ENCODE measurements at places on chromosomes 13 and 19.

DNA sequence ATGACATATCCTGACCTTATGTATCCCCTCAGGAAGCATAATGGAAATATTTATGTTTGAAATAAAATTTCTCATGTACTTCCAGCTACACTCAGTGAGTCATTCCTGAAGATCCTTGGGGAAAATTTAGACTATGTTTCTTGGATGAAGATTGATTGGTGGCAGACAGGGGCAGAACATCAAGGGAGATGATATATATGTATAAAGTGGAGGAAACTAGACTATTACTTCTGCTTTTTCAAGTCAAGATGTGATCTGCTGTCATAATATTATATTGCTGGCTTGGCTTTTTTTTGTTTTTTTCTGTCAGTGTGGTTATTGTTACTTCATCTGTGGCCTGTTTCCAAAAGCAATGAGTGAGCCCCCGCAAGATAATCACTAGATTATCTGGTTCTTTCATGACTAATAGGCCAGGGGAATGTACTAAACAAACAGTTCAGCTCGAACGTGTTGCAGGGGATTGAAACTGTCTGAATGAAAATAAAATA, 87.2 kb upstream of the TNFSF11 start:
- DNase-seq, result no peak

- no peak for DNase-seq
Observed at GRCh38 chr13:112726016-112726767, 36.4 kb downstream of the ATP11A start.

- peak; percentile 81 for DNase-seq
Observed at GRCh38 chr19:14440049-14440448, 6.9 kb downstream of the PKN1 start.

DNA sequence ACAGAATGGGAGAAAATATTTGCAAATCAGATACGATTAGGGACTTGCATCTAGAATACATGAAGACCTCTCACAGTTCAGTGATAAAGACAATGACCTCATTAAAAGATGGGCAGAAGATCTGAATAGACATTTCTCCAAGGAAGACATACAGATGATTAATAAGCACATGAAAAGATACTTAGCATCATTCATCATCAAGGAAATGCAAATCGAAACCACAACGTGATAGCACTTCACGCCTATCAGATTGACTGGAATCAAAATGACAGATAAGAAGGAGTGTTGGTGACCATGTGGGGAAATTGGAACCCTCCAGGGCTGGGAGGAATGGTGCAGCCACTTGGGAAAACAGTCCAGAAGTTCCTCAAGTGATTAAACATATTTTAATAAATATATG, 25.8 kb downstream of the CFAP97D2 start:
- no peak for DNase-seq

DNA sequence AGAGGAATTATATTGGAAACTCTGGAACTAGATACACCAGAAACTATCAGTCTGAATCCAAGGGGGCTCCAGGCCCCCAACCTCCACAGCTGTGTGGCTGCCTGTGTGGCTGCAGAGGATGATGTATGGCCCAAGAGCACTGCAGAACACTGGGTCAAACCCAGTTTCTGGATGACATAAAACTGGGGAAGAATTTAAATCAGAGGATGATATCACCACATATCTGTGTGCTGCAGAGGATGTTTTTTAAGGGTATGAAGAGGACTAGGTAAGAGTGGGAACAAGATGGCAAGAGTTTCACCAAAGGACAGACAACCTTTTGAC, 226.4 kb downstream of the SUCLA2 start:
- no peak for DNase-seq

GRCh38 chr19:44719262-44719701, 20.3 kb downstream of the CEACAM16 start:
- no peak for DNase-seq

- no peak for DNase-seq
Observed at GRCh38 chr13:70788074-70788473, 679.8 kb upstream of the KLHL1 start.

GRCh38 chr13:76799696-76800095, 86.5 kb downstream of the KCTD12 start:
- DNase-seq, result peak; percentile 23

- DNase-seq, result no peak
Observed at GRCh38 chr19:6766357-6767080, 716 bp downstream of the SH2D3A start.

GRCh38 chr13:71659404-71659803, 207.6 kb downstream of the DACH1 start:
- no peak for DNase-seq

GRCh38 chr19:5165697-5166019, 175.0 kb downstream of the PTPRS start:
- DNase-seq, result no peak

- no peak for DNase-seq
Observed at GRCh38 chr13:98678741-98679140, 73.7 kb downstream of the SLC15A1 start.

- DNase-seq, result no peak
Observed at GRCh38 chr13:113592571-113592970, 8.0 kb downstream of the TFDP1 start.

DNA sequence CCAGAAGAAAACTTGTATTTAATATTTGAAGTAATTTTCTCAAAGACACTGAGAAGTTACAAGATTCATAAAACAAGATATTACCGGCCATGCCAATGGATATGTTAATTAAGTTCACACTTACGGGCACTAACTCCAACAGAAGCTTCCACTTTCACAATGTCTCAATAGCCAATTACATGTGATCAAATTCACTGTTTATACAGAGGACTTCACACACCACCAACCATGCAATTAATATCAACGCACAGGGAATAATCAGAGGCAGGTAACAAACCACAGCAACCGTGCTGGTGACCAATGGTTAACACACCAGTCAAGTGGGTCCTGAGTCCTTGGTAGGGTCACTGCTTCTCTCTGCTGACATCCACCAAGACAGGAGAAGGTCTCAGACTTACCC, 5.9 kb upstream of the ACOD1 start:
- no peak for DNase-seq

- no peak for DNase-seq
Observed at GRCh38 chr13:20624213-20624612, 57.3 kb downstream of the IFT88 start.

GRCh38 chr19:38944981-38945506, 14.3 kb downstream of the MRPS12 start:
- no peak for DNase-seq

DNA sequence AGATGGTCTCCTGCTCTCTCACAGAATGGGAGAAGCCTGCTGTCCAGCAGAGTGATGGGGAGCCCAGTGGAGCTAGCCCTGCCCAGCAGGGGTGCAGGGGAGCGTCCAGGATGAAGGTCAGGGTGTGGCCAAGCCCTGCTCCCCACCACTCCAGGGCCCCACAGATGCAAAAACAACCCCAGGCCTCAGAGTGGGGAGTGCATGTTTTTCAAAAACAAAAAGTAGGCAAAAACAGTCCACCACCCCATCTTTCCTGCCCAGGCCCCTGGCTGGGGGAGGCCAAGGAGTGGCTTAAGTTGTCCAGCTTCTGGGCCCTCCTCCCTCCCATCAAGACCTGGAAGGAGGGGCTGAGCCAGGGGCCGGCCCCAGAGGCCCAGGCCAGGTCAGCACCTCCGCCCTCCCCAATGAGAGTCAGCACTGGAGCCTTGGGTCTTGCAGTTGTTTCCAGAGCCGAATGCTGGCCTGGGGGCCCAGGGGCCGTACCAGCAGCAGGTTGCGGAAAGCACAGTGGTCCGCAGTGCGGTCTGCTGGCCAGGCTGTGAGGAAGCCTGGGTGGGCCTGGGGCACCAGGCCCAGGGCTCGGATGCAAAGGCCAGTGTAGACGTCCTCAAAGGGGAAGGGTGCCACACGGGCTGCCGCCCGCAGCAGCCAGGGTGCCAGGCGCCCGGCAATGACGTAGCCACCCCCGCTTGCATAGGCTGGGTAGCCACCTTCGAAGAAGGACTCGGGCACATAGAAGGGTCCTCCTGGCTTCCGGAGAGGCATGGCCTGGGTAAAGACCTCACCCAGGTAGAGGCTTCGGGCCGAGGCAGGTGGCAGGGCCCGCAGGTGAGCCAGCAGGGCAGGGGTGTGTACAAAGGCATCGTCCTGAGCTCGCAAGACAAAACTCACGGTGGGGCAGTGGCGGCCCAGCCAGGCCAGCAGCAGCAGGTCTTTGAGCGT, 1.7 kb downstream of the B3GNT8 start:
- no peak for DNase-seq

DNA sequence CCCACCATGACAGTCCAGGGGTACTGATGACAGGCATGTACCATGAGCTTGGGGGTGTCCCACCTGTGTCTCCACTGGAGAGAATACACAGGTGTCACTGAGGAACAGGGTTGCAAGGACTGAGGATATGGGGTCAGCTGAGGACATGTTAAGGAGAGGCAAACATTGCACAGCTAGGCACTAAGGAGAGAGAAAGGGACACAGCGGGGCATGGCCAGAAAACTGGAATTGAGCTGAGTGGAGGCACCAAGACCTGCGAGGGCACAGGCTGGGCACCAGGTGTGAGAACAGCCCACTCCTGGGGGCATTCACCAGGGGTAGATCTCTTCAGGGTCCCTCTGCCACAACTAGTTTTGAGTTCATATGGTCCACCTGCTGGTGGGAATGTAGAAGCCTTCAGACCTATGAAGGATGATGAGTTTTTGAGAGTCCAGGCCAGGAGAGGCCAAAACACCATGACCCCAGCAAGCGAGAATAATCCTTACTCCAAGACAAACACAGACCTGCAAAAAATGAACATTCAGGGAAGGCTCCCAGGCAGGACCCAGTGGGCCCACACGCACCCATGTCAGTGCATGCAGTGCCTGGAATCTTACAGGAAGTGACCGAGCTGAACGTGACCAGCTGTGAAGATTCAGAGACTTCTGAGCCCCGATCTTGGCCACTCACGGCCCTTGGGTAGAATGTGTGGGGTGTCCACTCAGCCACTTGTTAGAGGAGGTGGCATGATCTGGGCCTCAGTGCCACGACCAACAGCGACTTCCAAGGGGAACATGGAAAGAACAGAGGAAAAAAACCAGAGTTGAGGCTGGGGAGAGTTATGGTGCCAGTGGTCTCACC, 1.4 kb upstream of the ZNF584 start:
- no peak for DNase-seq

DNA sequence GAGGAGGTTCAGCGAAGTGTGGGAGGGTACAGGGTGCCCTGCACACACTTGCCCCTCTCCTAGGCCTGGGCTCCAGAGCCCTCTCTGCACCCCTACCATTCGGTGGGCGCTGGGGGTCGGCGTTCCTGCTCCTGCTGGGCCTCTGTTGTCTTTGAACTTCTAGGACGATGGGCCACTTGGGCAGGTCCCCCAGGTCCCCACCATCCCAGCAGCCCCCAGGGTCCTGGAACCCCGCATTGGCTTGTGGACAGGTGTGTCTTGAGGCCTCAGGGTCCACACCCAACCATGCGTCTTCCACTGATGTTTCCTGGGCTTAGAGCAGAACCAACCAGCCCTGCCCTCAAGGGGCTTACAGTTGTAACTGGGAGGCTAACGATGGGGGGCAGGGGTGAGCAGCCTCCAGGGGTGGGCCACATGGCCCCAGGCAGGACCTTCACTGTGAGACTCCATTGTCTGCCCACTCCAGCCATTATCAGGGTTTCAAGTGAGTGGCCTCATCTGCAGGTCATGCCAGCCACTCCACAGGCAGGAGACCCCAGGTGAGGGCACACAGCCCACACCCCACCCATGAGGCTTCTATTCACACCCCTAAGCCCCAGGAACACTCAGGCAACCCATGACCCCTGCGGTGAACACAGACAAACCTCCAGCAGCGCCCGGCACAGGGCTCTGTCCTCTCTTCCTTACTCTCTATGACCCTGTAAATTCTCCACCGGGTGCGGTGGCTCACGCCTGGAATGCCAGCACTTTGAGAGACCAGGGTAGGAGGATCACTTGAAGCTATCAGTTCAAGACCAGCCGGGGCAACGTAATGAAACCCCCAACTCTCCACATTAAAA, 2.0 kb upstream of the KLF16 start:
- DNase-seq, result no peak

DNA sequence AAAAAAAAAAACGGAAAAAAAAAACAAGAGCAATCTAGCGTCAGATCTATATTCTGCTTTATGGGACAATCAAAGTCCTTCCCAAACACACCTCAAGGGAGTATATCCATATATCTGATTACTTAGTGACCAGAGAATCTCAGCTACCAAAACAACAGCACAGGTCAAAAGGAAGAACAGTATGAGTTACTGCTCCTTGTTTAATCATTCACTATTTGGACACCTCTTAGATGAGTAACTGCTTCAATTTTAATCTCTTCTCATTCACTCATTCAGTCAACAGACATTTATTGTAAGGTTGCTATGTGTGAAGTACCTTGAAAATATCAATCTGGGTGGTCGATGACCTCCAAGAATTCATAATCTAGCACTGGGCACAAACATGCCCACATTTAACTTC, 193.2 kb downstream of the IRS2 start:
- no peak for DNase-seq

DNA sequence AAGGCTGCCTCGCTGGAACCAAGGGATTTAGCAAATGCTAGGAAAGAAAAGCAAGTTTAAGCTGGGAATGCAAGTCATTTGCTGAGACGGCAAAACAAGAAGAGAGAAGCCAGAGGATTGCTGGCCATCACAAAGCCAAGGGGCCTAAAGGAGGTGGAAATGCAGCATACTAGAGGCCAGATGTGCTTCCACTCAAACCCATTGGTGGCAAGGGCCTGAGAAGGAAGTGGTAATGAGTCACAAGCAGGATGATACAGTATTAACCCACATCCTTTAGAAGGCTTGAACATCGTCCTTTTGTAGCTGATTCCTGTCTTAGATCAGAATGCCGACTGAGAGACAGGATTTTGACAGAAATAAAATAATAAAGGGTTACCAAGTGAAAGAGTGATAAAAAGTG, 68.2 kb downstream of the ITGBL1 start:
- DNase-seq, result no peak

DNA sequence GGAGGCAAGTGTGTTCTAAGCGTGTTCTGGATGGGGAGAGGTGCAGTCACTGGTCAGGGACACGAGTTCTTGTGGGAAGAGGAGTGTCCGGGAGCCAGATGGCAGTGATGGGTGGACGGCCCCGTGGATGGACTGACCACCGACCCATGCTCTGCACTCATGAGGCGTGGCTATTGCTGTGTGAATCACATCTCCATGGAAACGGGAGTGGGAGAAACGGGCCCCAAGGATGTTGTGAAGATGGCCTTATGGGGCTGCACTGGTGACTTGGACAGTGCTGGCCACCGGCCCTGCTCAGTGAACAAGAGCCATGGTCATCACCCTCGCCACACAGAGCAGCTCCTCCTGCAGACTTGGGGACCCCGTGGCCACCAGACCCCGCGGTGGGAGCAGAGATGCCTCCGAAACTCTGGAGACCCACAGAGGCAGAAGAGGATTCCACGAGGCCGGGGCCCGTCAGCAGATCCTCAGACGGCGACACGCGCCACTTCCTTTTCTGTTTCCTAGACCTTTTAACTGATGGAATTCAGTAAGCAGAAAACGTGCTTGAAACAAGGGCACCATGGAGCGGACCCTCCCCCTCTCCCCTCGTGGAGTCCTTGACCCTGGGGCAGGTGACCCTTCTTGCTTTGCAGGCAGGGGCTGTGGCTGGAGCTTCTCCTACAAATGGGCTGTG, 47.5 kb downstream of the GAS6 start:
- DNase-seq, result no peak

- DNase-seq, result no peak
Observed at GRCh38 chr19:46132508-46133100, 8.1 kb upstream of the IGFL3 start.

Data from CD4-positive, alpha-beta T cell treated with Interleukin-1 beta for 1 hour (primary cell).